ENCODE measurements at places on chromosomes 5 and 9.
A peak's percentile ranks its signal among the peaks of the same experiment; 100 is the strongest.

DNA sequence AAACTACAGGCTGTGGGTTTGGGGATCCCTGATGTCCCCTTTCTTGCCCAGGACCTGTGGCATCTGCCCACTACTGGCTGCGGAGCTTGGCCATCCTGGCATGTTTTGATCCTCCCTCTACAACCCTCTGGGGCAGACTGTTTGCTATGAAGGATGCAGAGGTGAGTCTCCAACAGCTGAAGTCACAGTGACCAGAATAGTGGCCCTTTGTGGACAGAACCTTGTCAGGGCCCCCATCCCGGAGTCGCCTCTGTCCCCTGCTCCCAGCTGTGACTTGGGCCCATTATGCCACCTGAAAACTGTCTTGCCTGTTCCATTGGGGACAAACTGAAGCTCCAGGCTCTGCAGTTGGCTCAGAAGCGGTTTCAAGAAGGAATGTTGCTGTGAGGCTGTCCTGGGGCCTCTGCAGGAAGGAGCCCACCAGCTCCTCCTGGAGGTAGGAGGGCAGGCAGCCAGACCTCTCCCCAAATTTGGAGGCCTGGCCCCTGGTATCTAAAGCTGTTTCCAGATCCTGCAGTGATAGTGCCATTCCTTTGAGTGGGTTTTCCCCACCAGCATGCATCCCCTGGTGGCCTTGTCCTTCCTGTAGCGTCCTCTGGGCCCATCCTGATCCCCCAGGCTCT is 93.3 kb downstream of the BARX1 start:
- DNase-seq: no peak

GRCh38 chr5:173735184-173735583 is 118.7 kb upstream of the BOD1 start:
- DNase-seq: no peak

DNA sequence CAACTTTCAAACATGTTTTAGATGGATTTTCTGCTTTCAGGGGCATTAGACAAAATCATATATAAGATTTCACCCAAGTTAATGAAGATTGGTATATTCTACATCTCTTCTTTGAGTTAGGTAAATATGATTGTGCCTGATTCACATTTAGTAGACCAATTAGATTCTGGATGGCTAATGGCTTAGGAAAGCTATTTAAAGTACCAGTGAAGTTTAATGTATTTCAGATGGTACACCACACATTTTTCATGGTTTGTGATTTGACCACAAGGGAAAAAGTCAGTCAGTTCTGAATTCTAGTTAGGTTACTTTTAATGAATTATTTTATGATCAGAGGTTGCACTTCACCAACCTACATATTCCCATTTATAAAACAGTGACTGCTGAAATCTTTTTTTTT is 409.7 kb downstream of the ADGRV1 start:
- no peak for DNase-seq

GRCh38 chr9:83130541-83130940 is 67.6 kb upstream of the RASEF start:
- DNase-seq: no peak

DNA sequence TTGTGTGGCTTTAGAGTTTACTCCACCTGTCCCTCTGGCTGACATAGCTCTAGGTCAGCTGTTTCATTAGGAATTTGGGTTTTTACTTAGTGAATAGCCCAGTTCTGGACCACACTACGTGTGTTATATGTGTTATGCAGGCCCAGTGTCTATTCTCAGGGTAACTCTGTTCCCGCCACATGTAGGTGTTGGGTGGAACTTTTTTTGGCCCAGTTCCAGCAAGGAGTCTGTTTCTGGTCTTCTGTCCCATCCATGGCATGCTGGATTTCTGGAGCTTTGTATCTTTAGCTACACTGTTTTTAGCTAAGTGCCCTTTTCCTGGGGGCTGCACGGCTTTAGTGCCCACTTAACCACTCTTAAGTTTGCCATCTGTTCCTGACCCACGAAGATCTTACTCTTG is 15.5 kb downstream of the RMI1 start:
- DNase-seq: no peak

DNA sequence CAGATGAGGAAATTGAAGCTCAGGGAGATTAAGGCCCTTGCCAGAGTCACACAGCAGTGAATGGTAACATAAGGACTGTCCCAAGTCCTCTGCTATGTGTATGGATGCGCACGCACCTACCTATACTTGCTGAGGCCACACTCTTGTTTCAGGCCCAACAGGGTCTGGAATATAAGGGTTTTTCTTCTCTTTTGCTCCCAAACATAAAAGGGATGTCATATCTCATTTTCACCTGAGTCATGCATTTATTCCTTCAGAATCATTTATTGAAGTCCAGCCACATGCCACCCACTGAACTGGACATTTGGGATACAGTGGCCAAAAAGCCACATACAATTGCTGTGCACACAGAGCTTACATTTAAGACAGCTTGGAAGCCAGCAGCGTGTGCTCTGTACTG is 92.0 kb downstream of the SH3TC2 start:
- no peak for DNase-seq

GRCh38 chr9:112785986-112786385 is 35.4 kb downstream of the SNX30 start:
- DNase-seq: no peak

- no peak for DNase-seq
These were observed 218.1 kb downstream of the AP3B1 start for GRCh38 chr5:78076351-78076750.

- no peak for DNase-seq
These were observed 8.6 kb downstream of the HAPLN1 start for GRCh38 chr5:83711982-83712601.

DNA sequence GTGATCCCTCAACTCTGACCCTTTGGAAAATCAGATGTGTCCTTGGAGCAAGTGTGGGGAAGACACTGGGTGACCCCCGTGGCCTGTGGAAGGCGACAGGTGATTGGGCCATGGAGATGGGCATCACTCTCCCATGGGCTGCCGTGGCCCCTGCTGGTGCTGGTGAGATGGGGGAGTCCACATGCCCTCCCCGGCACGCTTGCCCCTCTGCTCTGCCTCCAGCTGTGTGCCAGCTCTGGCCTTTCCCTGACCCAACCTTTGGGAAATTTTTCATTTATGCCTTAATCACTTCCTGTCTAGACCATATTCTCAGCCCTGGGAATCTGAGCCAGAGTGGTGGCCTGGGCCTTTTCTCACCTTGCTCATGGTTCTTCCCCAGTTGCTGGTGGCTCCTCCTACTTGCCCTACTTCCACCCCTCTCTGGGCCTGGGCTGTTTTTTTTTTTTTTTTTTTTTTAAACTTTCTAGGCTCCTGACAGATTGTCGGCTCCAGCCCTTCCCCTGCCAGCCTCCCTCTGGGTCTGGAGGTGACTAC is 56.6 kb downstream of the RGS3 start:
- DNase-seq: no peak

GRCh38 chr9:96762568-96762967 is 15.3 kb downstream of the ZNF510 start:
- no peak for DNase-seq

GRCh38 chr9:3972687-3973086 is 327.2 kb downstream of the GLIS3 start:
- DNase-seq: no peak

DNA sequence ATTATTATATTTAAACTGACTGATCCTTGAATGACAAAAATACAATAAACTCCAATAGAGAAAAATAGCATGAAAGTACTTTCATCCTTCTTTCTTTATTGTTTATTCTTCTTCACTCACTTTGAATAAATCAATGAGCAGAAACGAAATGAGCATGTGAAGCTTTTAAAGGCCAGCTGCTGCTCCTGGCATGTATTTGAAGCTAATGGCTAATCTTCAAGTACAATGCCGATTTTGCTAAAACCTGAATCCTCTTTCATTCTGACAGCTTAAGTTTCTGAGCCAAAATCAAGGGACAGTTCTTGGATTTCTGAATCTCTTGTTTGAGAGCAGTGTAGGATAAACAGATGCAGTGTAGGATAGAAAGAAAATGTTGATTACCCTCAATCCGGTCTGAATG is 237.3 kb downstream of the CDH10 start:
- no peak for DNase-seq

- DNase-seq: no peak
These were observed 198.1 kb downstream of the NPR3 start for GRCh38 chr5:32909207-32909606.

GRCh38 chr9:83964973-83965349 is 15.1 kb downstream of the HNRNPK start:
- no peak for DNase-seq

GRCh38 chr5:89028595-89029285 is 145.8 kb upstream of the MEF2C start:
- DNase-seq: no peak

- no peak for DNase-seq
These were observed 410.3 kb downstream of the DTWD2 start for GRCh38 chr5:118578093-118578492.

DNA sequence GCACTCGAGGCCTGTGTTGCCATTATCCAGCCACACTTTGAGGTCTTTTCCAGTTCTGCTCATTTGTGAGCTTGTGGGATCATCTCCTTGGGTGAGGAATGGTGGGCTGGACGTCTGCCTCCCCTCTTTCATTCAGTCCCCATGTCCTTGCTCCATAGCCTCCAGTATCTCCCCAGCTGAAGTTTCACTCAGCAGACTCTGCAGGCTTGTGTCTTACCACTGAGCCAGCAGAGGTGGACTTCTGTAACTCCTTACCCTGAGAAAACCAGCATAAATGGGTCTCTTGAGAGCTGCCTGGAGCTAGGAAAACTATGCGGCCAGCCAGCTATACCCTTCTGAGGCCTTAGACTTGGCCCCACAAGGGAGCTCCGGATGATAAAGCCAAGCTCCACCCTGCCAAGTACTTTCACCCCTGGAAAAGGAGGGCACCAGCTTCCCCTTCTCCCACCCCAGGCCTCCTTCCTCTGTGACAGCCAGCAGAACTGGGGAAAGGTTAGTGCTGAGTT is 12.2 kb downstream of the IRF1 start:
- no peak for DNase-seq

GRCh38 chr5:140324617-140325241 is 21.7 kb downstream of the HBEGF start:
- DNase-seq: no peak

DNA sequence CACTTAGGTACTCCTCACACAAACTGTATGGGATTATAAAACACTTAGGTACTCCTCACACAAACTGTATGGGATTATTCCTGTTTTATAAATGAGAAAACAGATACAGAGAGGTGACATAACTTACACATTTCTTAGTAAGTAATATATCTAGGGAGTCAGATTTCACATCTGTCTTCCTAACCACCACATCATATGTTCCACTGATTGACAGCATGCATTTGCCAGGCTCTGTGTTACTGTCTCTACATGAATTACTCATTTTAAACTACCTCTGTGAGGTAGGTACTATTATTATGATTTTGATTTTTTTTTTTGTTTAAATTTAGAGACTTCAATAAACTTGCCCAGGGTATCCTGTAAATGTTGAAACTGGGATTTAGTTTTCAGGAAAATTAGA is 232.7 kb downstream of the CCDC171 start:
- DNase-seq: no peak

GRCh38 chr9:35555881-35556280 is 49.2 kb upstream of the TESK1 start:
- DNase-seq: no peak

DNA sequence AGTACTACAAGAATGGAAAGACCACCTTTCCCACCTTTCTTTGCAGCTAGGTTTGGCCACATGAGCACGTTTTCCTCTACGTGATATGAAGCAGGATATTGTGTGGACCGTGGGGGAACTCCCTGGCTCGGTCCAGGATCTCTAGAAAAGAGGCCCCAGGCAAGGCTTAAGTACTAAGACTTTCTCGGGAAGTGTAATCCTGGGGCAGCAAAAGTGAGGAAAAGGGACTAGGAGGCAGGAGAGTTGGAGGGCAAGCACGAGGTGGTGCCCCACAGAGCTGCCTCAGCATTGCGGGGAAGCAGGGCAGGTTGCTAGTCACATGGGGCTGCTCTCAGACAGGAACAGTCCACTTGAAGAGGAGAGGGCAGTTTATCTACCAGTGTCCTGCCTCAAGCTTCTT is 235.1 kb downstream of the GADD45G start:
- DNase-seq: no peak

DNA sequence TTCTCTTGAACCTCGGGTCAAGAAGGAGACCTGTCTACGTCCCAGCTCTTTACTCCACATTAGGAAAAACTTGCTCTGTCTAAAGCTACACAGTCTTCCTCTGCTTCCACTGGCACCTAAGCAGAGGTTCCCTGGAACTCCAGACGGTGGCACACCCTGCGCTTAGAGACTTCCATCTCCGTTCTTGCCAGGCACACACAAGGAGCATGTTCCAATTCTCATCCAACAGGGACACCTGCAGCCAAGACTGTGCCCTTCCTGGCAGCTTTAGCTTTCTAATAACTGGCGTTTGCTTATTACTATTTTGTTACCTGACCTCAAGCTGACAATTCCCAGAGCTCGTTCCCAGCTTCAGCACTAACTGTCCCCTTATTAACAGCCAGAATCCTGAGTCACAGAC is 16.0 kb downstream of the CAPSL start:
- no peak for DNase-seq

- no peak for DNase-seq
These were observed 31.6 kb upstream of the ADAMTS2 start for GRCh38 chr5:179376701-179377420.

GRCh38 chr5:176611435-176611834 is 1.5 kb upstream of the GPRIN1 start:
- DNase-seq: peak; percentile 51

GRCh38 chr5:139611703-139612584 is 36.2 kb upstream of the CXXC5 start:
- DNase-seq: no peak

- no peak for DNase-seq
These were observed 35.1 kb downstream of the CEMIP2 start for GRCh38 chr9:71733176-71733575.

DNA sequence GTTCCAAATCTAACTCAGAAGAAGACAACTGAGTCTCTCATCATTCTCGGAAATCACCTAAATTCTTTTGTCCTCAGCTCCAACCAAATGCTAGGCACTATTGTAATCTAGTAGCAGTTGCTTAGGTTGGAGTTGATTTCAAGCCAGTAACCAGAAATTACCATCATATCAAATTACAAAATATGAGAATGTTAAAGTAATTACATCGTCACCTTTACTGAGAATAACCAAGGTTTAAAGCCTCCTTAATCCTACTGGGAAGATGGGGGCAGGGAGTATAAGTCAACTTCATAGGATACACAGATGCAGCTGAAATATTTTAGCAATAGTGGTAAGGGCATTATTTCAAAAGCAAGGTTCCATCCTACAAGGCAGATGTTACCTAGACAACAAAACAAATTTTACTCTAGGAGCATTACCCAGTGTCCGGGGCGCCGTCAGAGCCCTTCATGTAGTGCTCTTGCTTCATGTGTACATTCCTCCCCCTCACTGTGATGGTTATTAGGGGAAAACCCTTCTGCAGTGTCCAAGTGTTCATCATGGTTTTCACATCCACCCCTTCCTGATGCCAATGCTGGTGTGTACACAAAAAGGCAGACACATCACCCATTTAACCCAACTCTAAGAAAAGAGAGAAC is 19.5 kb downstream of the ERAP1 start:
- no peak for DNase-seq

DNA sequence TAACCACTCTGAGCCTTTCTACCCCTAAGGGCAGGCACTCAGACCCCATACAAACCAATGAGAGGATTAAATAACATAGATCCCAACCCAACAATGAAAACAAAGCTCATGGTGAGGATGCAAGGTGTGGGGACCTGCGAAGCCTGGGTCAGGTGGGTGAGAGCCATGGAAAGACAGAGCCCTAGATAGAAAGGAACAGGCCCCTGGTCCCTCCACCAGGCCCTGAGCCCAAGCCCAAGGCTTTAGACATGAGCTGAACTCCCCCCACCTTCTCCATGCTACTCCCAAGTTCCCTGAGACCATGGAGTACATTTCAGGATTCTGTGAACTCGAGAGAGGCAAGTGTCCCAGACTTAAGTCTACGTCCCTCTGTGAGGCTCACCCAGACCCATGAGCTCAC is 106.5 kb downstream of the SAXO1 start:
- no peak for DNase-seq

Data from right renal cortex interstitium (tissue), 3 donors.